ENCODE measurements at places on chromosomes 12 and 14.

- DNase-seq, result no peak
Measured at GRCh38 chr12:91990525-91990924, 155.1 kb downstream of the BTG1 start.

- no peak for DNase-seq
Measured at GRCh38 chr12:101110866-101111265, 99.2 kb downstream of the SLC5A8 start.

DNA sequence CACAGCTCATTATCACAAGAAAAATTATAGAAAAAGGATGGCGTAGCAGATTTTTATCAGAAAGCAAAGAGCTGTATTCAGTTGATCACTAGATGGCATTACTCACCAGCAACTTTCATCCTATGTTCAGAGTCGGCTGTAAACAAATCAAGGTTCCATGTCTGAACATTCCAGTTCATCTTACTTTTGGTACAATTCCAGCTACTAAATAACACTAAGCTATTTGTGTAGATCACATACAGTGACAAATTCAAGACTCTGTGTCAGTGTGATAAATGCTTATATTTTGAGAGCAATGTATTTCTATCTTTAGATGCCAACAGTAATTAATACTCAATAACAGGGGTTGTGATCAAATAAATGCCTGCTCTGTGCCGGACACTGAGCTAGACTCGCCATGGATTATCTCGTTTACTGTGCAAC, 30.1 kb downstream of the NRDE2 start:
- DNase-seq, result peak; percentile 47

GRCh38 chr12:26832822-26833742, at the start of gene ITPR2:
ITPR2 (minus strand) TSS chr12:26833194; CDS start chr12:26832781, 413 bp downstream.
- DNase-seq, result peak; percentile 93

GRCh38 chr12:93789767-93790166, 112.6 kb downstream of the CRADD start:
- no peak for DNase-seq

GRCh38 chr12:67436230-67436629, 167.1 kb downstream of the CAND1 start:
- DNase-seq, result no peak

GRCh38 chr14:64692189-64692985, 11.8 kb upstream of the PLEKHG3 start:
- DNase-seq, result no peak

GRCh38 chr14:68164711-68165113, 345.1 kb downstream of the RAD51B start:
- DNase-seq, result no peak

DNA sequence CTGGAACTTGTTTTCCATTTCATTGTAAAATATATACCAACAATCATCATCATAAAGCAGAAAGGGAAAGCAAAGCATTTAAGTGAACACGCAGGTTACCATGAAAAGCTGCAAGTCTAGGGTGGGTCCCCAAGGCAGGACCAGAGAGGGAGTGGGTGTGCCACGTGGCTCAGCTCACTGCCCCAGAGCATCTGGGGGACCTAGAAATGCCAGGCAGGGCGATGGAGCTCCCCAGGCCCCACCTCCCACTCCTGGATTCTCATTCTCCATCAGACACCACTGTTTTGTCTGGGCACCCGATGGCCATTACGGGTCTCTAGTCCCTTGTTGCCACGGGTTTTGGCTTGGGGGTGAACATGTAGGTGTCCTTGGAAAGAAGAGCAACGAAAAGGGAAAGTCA, 34.7 kb downstream of the BCL11B start:
- no peak for DNase-seq

DNA sequence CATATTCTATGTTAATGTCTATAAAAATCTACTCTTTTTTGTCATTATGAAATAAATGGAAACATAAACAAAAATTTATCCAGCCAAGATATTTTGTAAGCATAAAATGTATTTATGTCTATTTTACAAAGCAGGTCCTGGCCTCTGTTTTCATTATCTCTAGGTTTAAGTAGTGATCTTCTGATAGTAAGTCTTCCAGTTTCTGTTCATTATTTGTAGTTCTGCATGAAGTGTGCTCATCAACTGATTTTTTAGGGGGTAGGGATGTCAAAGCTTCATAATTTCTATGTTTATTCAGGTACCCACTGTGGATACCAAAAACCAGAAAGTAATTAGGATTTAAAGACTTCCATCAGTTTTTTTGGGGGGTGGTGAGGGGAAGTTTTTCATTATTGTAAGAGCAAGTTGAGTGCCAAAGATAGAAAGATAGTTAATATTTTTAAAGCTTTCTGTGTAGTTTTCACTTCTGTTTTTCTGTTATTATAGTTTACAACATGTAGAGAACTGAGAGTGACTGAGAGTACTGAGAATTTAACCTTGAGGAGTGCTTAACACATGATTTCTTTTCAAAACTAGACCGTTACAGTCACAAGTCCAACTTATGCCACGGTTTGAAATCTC, 30.6 kb upstream of the LMO3 start:
- DNase-seq, result no peak

- DNase-seq, result no peak
Measured at GRCh38 chr12:30753233-30753632, 1.5 kb downstream of the CAPRIN2 start.

- DNase-seq, result no peak
Measured at GRCh38 chr14:68208626-68209317, 389.2 kb downstream of the RAD51B start.

- no peak for DNase-seq
Measured at GRCh38 chr14:22070119-22070982, 396.7 kb upstream of the OR4E1 start.

GRCh38 chr14:85576848-85577542, 47.1 kb downstream of the FLRT2 start:
- DNase-seq, result no peak

- DNase-seq, result no peak
Measured at GRCh38 chr12:55932551-55932910, 1.6 kb downstream of the DGKA start.

DNA sequence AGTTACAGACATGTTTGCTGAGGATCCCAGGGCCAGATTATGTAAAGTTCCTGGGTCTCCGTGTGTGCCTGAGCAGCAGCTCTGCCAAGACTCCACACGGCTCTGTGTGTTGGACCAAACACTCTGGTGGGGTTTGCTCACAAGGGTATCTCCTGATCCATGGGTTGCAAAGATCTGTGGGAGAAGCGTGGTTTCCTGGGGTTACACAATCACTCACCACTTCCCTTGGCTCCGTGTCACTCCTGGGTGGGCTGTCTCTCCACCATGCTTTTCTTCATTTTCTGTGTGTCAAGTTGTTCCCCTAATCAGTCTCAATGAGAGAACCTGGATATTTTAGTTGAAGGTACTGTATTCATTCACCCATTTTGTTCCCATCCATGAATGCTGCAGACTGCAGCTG, 1088.8 kb downstream of the FSCB start:
- DNase-seq, result no peak

DNA sequence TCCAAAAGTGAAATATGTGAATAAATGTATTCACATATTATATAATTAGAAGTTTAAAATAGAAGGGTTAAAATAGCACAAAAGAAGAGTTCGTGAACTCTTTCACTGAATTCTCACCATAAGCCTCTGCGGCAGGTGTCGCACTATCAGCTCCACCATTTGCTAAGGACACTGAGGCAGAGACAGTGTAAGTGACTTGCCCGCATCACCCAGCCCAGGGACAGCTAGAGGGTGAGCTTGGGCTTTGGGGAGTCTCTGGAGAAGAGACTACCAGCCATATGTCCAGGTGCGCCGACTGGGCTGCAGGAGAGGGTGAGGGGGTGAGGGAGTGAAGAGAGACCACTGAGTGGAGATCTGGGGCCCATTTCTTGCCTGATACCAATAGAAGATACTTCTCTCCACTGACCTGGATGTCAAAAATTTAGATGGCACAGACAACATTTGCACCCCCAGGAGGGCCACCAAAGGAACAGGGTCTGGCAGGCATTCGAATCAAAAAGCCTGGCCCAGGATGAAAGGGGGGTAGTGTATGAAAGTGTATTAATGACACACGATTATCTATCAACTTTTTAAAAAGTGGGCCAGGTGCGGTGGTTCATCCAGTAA, 28.5 kb downstream of the FAIM2 start:
- DNase-seq, result no peak

DNA sequence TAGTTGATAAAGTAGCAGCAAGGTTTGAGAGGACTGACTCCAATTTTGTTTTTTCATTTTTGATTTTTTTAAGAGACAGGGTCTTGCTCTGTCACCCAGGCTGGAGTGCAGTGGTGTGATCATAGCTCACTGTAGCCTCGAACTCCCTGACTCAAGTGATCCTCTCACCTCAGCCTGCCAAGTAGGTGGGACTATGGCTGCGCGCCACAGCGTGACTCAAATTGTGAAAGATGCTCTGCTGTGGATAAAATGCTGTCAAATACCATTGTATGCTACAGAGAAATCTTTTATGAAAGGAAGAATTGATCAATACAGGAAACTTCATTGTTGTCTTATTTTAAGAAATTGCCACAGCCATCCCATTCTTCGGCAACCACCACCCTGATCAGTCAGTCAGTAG, 48.3 kb downstream of the SCN8A start:
- DNase-seq, result no peak

- no peak for DNase-seq
Measured at GRCh38 chr12:84435682-84436081, 476.9 kb downstream of the SLC6A15 start.

GRCh38 chr12:810671-811415, 58.5 kb downstream of the WNK1 start:
- no peak for DNase-seq

- no peak for DNase-seq
Measured at GRCh38 chr14:70033116-70033515, 153.9 kb downstream of the SMOC1 start.

GRCh38 chr14:76293221-76293620, 82.7 kb upstream of the ESRRB start:
- no peak for DNase-seq

GRCh38 chr12:89173096-89173495, 179.2 kb downstream of the DUSP6 start:
- DNase-seq, result no peak

DNA sequence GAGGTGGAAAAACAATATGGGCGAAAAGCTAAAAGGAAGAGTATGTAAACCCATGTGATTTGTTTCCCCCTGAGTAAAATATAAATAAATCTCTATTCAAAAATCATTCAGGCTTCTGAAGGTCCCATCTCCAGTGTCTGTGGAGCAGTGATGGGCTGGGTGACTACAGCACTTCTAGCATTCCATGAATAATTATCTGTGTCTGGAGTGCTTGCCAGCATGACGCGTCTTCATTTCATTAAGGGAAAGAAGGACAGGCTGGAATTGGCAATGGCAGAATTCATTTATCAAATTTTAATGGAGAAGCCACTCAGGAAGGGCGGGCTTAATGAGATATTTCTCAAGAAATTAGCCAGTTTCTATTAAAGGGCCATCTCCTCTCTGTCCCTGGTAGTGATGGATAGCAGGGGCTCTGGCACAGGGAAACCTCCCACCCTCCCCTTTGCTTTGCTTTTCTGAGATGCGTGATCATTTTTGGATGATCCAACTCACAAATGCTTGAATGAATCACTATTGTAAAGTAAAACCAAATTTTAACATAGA, 916.3 kb upstream of the SEL1L start:
- DNase-seq, result no peak

GRCh38 chr14:50534997-50535396, 2.6 kb upstream of the MAP4K5 start:
- no peak for DNase-seq

DNA sequence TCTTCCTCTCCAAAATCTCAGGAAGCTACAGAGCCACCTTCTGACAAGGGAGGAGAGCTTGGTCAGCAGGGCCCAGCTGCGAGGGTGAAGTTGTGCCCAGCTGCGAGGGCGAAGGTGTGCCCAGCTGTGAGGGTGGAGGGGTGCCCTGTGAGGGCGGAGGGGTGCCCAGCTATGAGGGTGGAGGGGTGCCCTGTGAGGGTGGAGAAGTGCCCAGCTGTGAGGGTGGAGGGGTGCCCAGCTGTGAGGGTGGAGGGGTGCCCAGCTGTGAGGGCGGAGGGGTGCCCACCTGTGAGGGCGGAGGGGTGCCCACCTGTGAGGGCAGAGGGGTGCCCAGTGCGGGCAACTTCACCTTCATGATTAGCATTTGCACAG, 20.4 kb upstream of the TTC7B start:
- no peak for DNase-seq

GRCh38 chr14:39467889-39468524, 35.8 kb upstream of the FBXO33 start:
- DNase-seq, result no peak

DNA sequence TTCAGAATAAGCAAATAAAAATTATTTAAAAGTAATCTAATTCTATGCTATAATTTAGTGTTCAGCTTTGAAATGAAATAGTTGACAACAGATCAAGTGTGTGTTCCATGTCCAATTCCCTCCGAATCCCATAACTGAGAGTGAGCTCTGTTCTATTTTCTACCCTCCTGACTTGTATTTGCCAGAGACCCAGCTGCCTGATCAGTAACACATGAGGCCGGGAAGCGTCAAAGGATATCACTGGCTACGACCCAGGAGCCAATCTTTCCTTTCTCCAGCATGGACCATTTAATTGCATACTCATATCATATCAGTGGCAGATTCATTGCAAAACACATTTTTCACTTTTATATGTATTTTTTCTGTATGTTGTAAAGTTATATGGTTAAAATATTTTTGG, 108.8 kb upstream of the TSPAN8 start:
- no peak for DNase-seq

DNA sequence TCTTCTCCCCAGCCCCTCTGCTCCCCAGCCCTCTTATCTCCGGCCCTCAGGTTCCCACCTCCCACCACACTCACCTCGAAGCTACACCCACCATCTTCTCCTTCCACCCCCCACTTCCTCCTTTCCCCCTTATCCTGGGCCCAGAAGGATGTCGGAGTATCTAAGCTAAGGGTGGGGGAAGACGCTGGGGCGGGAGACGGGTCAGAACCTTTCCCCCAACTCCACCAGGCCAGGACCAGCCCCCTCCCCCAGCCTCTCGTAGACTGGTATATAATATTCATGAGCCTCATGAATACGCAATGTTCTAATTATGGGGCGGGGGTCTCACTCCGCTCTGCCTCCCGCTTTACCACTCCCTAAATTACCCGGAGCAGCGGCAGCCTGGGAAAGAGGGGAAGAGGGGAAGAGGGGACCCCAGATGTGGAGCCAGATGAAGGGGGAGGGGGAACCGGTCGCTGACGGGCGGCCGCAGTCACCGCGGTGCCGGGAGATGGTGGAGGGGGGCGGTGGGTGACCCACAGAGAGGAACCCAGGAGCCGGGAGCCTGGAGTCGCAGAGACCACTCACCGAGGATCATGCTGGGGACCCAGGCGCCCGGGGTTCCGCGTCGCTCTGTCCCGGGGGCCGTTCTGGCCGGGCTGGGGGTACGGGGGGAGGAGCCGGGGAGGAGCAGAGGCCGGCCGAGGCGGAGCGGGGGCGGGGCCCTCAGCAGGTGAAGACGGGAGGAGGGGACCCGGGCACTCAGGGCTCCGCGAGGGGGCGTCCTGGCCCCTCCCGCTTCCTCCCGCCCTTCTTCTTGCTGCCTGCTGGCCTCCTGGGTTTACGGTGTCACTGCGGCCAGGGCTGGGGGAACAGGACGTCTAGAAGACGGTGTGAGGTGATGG, 6.4 kb upstream of the ZNF385A start:
- DNase-seq, result no peak

Measured in H54 (cell line).